ENCODE measurements at places on chromosomes 11 and 22.
A peak's percentile ranks its signal among the peaks of the same experiment; 100 is the strongest.

DNA sequence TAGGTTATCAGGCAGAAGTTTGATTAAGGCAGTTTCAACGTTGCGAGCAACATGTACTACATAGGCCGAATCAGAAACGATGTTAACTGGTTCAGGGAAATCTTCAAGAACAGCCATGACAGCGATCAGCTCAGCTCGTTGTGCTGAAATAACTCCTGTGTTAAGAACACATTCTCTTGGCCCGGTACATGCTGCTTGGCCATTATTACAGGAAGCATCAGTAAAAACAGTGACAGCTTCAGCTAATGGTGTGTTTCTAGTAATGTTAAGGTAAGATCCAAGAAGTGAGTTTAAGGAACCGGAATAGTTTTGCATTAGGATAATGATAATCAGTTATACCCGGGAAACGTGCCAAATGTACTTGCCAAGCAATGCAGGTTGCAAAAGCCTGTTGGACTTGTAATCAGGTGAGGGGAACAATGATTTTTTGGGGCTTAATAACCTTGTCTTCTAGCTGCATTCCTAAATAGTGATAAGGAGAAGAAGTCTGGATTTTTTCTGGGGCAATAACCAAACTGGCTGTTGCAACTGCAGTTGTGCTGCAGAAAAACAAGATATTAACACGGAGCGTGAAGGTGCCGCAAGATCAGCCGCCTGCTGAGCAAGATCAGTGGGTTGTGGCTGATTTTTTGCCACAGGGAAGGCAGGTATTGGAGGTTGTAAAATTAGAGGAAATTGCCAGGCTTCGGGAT, 14.3 kb downstream of the OR52K1 start:
- DNase-seq = no peak

DNA sequence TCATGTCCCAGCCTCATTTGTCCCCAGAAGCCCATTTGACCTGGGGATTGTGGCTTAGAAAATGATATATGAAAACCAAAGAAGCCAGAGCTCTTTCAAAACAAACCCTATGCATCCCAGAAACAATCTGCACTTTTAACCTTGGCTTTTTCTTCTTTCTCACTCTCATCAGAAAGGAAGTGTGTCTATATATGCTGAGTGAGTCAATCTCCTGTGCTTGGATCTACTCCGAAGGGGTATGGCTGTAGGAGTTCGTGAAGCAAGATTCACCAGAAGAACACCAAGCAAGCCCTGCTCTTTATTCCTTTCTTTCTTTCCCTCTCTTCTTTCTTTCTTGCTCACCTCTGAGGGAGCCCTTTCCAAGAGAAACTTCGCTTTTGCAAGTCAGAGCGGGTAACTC, 636 bp downstream of the PAMR1 start:
- DNase-seq = no peak

- DNase-seq = peak; percentile 44
Observed at GRCh38 chr11:6251120-6251733, 8.4 kb upstream of the CCKBR start.

GRCh38 chr11:9941991-9942390, 278.1 kb downstream of the SWAP70 start:
- DNase-seq = no peak

DNA sequence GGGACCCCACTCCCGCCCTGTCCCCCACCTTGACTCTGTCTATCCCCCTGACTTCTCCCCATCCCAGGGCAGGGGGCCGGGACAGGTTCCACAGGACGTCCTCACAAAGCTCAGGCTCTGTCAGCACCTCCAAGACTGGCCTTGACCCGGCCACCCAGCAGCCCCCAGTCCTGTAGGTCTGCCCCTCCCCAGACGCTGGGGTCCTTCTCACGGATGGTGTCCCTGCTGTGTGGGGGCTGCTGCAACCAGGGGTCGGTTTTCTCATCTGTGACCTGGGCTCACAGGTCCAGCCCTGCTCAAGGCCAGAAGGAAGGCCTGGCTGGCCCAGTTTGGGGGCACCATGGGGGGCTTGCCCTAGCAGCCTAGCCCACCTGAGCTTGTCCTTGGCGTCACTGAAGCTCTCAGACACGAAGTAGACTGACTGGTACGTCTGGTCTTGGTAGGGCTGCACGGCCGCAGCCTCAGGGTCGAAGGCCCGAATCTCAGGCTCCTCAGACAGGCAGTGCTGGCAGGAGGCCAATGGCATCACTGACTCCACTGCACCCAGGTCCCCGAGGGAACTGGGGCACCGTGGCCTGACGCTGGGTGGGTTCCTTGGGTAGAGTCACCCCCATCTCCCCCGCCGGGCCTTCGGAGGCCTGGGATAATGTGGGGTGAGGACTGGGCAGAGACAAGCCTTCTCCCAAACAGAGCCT, 4.0 kb upstream of the INS start:
- no peak for DNase-seq

DNA sequence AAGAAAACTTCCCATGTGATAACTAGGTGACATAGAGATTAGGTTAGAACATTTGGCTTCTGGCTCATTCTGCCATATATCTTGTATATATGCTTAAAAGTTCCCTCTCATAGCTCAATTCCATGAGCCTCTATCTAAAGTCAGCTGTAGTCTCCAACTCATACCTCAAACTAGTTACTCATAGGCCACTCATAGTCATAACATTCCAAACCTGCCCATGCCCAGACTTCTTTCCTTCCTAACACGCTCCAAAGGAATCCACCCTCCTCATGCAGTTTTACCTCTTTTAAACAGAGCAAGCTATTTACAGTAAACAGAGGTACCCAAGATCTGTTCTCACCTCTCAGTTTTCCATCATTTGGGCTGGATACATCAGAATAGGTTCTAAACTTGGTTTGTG, 39.4 kb downstream of the GLYATL2 start:
- no peak for DNase-seq

- DNase-seq = no peak
Observed at GRCh38 chr11:124759266-124760204, 2.6 kb downstream of the ESAM start.

- no peak for DNase-seq
Observed at GRCh38 chr22:45880091-45880715, 96.8 kb downstream of the WNT7B start.

- peak; percentile 75 for DNase-seq
Observed at GRCh38 chr11:100719809-100720221, 32.7 kb downstream of the ARHGAP42 start.

- no peak for DNase-seq
Observed at GRCh38 chr11:119149018-119149785, at the start of gene ABCG4. Gene ABCG4 (plus strand): TSS chr11:119149052. CDS start chr11:119149966, 914 bp downstream.

DNA sequence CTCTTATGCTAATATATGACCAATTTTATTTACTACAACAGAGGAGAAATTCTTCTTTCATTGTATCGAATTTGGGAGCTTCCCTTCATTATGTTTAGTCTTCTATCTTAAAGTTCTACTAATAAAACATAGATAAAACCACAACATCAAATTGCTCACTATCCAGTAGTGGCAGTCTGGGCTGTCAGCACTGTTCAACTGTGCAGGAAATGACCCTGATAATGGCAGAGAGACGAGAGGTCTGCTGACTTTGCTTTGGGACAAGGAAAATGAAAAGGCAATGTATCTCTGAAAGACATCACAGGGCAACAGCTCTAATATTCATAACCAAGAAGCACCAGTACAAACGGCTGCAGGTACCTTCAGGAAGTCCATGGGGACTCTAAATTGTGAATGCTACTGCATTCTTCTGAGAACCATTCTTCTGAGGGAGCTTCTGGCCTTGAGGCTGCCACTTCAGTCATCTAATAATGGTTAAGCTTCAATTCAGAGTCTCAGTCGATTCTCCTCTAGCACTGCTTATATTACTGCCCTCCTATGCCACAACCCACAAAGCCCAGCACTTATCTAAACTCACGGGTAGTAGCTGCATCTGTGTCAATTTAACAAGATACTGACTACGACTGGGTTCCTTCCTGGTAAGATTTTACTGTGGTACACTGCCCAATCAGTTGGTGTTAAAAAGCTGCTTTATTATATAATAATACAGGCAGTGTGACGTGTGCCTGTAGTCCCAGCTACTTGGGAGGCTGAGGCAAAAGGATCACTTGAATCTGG, 44.2 kb downstream of the CKAP5 start:
- no peak for DNase-seq

DNA sequence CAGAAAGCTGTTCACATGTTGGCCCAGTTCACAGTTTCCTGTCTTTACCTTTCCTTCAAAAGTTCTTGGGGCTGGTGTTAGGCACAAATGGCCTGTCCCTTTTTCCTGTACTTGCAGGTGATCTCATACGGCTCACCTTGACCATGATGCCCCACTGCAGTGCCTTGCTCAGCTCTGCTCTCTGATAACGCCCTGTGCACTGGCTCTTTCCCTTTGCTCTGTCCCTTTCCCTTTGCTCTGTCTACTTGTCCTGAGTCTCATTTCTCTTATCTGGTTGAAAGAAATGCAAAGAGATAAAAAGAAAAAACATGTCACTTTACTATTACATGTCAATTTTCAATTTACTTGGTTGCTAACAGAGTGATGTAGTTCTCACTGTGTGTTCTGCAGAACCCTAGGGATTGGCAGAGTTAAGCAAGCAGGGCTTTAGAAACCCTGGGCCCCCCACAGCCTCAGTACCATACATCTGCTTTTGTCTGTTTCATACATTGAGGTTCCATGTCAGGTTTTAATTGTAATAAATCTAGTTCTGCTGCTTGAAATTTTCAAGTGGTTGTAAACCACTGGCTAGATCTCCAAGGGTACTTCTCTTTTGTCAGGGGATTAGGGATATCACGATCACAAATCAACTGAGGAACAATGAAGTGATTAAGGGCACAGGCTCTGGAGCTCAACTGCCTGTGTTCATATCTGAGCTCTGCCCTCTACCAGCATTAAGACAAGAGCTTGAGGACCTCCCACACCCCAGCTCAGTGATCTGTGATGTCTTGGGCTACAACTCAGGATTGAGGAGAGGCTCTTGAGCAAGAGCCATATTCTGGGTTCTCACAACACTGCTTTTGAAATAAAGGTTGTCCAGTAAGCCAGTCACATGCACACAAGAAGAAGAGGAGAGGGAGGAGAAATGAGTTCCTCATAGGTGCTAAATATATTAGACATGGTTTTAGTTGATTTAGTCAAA, 16.3 kb upstream of the SORL1 start:
- no peak for DNase-seq

DNA sequence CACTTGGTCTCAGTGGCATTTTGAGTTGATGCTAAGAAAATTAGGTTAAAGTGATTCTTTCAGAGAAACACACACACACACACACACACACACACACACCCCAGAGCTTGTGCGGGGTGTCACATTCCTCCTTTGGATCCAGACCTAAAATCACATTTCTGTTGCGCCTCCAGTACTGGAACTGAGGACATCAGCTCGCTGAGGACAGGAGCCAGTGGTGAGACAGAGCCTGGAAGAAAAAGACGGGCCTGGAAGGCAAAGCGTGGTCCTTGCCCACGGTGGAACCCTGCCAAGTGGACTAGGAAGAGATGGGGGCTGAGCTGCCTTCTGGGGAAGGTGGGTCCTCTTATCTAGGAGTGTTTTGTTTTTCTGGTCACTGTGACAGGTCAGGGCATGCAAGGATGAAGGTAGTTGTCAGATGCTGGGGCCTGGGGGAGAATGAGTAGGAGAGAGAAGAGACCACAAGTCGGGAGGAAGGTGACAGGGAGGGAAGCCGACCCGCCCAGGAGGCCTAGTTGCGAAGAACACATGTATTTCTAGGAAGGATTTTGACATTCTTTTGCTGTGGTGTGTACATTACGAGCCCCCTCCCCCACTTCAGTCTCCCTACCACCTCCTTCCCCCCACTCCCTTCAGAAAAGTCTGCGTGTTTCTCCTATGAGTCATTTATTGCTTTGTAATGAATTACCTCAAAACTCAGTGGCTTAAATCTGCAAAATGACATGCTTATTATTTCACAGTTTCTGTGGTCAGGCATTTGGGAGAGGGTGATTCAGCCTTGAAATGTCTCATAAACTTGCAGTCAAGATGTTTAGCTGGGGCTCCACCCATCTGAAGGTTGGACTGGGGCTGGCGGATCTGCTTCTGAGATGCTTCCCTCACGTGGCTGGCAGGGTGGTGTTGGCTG, 4.8 kb upstream of the ELFN2 start:
- peak; percentile 100 for DNase-seq

DNA sequence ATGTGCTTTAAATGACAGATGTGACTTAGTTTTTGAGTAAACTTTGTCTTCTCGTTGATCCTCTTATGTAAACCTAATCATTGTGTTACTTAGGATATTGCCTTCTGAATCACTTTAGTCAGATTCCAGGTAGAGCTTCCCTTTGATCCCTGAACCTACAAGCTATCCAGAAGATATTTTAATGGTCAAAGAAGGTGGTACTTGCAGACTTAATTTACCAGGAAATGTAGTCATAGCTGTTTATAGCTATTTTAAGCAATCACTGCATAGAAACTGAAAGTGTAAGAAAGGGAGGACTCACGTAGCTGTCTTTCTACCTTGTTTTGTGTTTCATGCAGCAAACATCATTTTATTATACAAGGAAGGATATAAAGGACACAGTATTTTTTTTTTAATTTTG, 189.5 kb downstream of the DDX10 start:
- no peak for DNase-seq

- no peak for DNase-seq
Observed at GRCh38 chr11:65440831-65441499, 18.4 kb downstream of the NEAT1 start.

DNA sequence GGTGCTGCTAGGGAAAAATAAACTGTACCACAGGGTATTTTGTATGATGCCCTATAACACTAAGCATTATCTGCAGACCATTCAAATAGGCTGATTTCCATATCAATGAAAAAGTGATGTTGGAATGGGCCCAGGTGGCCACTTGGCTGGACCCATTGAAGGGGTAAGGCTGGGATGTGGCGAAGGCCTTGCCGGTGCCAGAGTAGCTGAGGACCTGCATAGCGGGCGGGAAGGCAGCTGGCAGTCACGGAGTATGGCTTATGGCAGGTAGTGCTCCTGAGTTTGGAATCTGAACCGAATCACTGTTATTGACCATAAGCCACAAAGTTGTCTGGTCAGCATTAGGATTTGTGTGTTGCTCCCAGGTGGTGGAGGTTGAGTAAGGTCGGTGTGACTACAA, 131.0 kb downstream of the MICAL2 start:
- no peak for DNase-seq

- no peak for DNase-seq
Observed at GRCh38 chr22:33006955-33007318, 51.2 kb downstream of the SYN3 start.

- no peak for DNase-seq
Observed at GRCh38 chr11:90343673-90344072, 120.8 kb upstream of the CHORDC1 start.

- DNase-seq = no peak
Observed at GRCh38 chr11:43853781-43854180, 26.9 kb upstream of the ALKBH3 start.

GRCh38 chr11:119055901-119056300, 1.1 kb downstream of the HYOU1 start:
- no peak for DNase-seq

GRCh38 chr22:41551877-41552582, 7.8 kb upstream of the POLR3H start:
- DNase-seq = no peak

- no peak for DNase-seq
Observed at GRCh38 chr11:126993599-126993998, 7.0 kb downstream of the KIRREL3 start.

DNA sequence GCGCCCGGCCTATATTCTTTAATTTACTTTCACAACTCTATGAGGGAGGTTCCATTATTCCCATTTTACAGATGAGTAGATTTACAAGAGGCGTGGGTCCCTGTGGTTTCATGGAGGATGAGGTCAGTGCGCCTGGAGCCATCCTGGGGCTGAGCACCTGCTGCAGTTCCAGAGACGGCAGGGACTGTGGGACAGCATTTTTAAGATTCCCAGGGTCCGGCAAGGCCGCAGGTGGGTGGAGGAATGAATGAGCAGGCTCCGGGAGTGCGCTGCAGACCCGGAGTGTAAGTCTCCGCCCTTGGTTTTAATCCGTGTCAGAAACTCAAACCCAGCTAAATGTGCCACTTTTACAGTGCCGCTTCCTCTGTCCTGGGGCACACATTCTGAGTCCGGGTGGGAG, 4.1 kb upstream of the CHRM1 start:
- no peak for DNase-seq
